ENCODE measurements at places on chromosomes 6 and 20. TPM values are rescaled to one million over a fixed set of nuclear protein-coding genes. Genes with fewer than 3 reads are reported as not detected.

The CAGE1 gene
- total RNA-seq: not detected

The CTCFL gene
- total RNA-seq: not detected

The CLVS2 gene
- 14.1 TPM for total RNA-seq

The TBC1D32 gene
- total RNA-seq: 24.9 TPM

The CGA gene
- not detected for total RNA-seq

All from dorsolateral prefrontal cortex (tissue), 122 donors.